ENCODE measurements at places on chromosomes 5 and 9.

DNA sequence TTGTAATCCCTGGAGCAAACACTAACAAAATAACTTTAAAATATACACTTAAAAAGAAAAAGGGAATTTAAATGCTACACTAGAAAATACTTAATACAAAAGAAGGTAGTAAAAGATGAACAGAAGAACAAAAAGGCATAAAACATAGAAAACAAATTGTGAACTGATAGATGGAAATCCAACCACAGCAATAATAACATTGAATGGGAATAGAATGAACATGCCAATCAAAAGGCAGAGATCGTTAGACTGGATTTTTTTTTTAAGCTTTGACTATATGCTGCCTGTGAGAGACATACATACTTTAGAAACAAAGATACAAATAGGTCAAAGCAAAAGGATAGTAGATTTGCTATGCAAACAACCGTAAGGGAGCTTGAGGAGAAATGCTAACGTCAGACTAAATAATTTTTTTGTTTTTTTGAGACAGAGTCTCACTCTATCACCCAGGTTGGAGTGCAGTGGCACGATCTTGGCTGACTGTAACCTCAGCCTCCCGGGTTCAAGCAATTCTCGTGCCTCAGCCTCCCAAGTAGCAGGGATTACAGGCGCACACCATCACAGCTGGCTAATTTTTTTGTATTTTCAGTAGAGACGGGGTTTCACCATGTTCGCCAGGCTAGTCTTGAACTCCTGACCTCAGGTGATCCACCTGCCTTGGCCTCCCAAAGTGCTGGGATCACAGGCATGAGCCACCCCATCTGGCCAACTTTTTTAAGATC, 6.5 kb downstream of the ABO start:
- DNase-seq: no peak

DNA sequence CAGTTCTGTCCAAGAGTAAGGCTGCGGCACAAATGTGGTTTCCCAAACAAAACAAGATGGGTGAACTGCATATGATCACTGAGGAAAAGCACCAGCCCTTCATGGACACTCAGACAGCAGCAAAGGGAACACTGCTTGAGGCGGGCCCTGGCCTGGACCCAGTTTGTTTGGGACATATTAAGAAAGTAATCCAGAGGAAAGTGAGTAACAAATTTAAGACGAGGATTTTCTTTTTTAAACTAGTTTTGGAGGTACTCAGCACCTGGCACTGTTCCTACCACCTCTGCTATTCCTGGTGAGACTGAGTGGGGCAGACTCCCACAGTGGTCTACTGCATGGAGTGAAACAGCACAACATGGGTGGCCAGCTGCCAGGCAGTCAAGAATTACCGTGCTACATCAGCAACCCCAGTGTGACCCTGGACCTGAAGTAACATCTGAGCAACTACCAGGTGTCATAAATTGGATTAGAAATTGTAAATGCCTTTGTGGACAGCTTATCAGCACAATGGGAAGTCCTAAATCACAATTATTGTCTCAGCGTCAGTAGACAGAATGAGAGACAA, 28.5 kb downstream of the P4HA2 start:
- DNase-seq: no peak

DNA sequence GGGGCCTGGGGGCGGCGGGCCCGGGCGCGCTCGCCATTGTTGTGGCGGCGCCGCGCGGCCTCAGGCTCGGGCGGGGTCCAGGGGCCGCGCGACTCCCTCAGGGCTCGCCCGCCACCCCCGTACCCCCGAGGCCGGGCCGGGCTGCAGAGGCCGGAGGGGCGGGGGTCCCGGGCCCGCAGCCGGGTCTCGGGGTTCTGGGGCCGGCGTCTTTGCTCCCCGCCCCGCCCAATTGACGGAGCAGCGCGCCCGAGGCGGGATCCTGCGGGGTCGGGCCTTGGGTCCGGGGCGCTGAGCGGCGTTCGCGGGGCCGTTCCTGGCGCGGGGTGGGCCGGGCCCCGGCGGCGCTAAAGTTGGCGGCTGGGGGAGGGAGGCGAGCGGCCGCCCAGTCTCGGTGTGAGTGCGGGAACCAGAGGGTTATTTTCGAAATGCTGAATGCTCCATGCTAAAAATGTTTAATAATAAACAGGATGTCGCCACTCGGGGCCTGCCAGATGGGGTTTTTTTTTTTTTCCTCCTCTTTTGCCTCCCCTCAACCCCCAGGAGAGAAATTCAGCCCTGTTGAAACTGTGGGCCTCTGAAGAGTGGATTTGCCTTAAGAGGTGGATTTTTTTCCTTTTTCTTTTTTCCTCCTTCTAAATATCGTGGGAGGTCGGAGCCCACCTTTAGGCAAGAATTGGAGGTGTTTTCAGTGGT, 724 bp downstream of the PRRC2B start:
- DNase-seq: no peak

DNA sequence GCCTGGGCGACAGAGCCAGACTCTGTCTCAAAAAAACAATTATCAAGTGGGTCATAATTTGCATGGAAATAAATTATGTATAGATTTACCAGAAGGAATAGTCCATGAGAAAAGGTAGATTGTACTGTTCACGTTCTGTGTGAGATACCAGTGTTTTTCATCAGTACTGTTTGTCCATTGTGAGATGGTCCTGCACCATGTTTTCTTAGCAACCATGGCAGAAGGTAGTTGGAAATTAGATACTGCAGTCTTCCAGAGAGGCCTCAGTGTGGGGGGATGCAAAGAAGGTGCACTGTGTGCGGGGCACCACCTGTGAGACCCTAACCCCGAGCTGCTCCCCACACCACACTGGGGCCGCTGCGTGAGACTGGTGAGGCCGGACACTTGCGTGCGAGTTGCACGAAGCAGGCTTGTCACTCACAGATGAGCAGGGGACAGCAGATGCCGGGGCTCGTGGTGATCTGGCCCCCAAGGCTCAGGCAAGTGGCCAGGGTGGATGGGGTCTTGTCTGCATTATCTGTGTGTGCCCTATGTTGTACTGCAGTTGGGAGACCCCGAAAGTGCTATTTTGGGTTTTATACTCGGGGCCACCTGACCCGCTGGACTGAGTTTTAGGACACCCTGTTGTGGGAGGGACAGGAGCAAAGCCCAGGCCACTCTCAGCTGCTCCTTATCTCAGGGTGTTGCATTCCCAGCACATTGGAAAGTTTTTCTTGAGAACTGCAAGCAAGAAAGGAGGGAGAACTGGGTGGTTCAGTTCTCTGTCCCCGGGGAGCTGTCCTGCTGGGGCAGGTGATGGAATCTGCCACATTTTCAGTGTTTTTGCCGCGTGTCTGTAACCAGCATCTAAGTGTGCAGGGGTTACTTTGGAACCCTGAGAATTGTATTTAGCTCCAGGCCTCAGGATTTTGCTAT, 61.9 kb downstream of the EHMT1 start:
- DNase-seq: no peak

- no peak for DNase-seq
Measured at GRCh38 chr9:95620722-95621121, 104.0 kb upstream of the PTCH1 start.

DNA sequence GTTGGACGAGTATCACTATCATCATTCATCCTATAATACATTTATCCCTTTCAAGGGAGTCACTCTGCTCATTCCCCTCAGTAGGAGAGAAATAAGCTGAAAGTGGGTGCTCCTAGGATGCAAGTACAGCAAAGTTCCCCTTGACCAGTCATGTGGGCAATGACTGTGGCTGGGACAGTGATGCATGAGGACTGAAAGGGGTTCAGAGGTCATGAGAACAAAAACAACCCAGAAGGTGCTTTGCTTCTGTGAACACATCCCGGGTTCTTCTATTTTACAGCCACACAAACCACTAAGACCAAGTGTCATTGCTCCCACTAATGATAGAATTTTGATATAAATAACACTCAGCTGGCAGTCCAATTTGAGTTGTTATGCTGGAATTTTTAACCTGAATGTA, 177.8 kb upstream of the ADCY2 start:
- DNase-seq: no peak

- no peak for DNase-seq
Measured at GRCh38 chr5:179139936-179140235, 79.7 kb downstream of the ZNF354C start.

GRCh38 chr5:65479527-65479926, 2.2 kb downstream of the ADAMTS6 start:
- DNase-seq: peak; percentile 6

GRCh38 chr9:21174671-21175070, 8.2 kb upstream of the IFNA21 start:
- peak; percentile 31 for DNase-seq

DNA sequence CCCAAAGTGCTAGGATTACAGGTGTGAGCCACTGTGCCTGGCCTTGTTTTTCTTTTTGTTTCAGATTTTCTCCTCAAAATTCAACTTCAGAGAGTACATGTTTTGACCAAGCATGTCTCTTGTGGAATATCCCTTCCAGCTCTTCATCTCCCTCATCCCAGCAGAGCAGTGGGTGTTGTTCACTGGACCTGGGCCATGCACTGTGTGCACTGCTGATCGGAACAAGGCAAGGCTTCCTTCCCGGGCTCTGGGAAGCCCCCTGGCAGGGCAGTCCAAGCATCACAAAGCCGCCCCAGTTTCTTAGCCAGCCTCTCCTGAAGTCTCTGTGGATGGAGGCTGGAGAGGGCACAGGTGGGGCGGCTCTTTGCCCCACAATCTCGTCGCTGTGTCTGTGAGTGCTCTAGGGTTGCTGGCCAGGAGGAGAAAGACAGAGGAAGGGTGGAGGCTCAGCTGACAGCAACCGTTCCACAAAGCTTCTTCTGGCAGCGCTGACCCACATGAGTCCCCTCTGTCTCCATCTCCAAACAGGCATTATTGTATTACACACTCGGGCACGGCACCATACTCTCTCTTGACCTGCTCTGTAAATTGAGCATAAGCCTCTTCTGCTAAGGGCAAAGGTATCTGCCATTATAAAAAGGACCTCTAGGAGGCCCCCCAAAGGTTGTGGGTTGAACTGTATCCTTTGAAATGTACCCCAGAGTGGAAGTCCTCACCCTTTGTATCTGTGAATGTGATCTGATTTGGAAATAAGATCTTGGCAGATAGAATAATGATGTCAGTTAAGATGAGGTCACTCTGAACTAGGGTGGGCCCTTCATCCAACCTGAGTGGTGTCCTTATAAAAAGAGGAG, 89.6 kb downstream of the TARS1 start:
- no peak for DNase-seq

DNA sequence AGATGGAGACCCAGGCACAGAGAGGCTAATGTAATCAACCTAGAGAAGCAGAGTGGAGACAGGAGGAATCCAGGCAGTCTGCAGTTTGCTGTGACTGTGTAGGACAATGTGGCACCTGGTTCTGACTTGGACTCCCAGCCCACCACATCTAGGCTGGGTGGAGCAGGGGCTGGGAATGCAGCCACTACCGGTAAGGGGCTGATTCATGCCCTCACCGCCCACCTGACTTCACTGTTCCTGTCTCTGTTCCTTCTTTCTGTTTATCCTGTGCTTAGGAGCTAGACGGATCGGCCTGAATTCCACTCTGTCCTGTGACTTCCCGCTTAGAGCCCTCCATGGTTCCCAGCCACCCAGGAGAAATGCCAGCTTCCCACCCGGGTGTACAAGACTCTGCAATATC, 2.6 kb downstream of the PDLIM4 start:
- DNase-seq: peak; percentile 69

GRCh38 chr5:123456242-123456641, 33.0 kb upstream of the CEP120 start:
- DNase-seq: no peak

GRCh38 chr5:174724484-174725260, at the start of gene MSX2:
Gene MSX2, plus strand, starts transcription at chr5:174724582. Its CDS starts 78 bp downstream, at chr5:174724660.
- peak; percentile 86 for DNase-seq

- DNase-seq: no peak
Measured at GRCh38 chr9:126504977-126505455, 108.7 kb upstream of the LMX1B start.

All from iris pigment epithelial cell (primary cell).